ENCODE measurements at places on chromosomes 3 and 15.

DNA sequence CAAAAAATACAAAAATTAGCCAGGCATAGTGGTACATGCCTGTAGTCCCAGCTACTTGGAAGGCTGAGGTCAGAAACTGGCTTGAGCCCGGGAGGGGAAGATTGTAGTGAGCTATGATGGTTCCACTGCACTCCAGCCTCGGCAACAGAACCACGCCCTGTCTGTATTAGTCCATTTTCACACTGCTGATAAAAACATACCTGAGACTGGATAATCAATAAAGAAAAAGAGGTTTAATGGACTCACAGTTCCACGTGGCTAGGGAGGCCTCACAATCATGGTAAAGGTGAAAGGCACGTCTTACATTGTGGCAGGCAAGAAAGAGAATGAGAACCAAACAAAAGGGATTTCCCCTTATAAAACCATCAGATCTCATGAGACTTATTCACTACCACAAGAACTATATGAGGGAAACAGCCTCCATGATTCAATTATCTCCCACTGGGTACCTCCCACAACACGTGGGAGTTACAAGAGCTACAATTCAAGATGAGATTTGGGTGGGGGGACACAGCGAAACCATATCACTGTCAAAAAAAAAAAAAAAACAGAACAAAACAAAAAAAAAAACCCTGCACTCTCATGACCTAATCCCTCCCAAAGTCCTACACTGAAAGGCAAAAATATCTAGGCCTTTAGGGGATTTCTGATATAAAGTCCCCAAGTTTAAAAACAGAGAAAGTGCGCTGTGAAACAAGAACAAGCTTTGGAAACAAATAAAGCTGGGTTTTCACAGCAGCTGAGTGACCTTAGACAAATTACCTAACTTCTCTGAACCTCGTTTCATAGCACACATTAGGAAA lies 224.7 kb downstream of the IGSF11 start:
- no peak for DNase-seq

- no peak for DNase-seq
Observed at GRCh38 chr3:33139996-33140395, 26.2 kb downstream of the CRTAP start.

DNA sequence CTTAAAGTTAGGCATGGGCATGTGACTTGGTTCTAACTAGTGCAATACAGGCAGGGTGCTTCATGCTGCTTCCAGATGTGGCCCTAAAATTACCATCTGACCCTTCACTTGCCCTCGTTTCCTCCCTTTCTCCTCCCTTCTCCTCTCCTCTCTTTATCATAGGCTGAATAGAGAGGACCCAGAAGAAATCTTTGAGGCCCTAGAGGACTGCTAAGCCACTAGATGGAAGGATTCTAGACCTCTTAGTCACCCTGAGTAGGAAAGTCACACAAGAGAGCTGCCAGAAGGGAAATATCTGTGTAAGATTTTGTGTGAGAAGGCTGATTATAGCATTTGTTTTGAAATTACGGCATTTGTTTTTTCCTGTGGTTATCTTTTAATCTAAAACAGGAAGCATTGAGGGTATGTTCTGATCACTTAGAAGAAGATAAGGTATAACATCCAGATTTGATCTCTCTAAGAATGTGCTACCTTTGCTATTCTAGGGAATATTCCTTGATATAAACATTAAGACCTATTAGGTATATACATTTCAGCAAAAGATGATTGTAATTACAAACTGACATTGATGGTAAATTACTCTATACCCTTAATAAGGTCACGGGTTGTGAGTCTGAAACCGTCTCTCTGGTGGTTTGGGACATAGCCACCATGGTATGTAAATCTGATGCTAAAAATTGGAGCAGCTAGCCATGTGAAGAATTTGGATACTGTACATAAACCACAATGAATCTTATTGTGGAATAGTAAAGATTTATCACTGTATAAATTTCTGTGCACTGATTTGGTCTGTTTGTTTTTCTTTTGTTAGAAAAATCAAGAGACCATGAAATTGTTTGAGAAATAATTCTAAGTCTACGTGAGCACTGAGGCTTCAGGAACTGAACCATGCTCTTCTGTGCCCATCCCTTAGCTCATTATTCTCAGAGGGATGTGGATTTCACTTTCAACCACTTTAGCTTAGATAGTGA lies 84.1 kb downstream of the TP63 start:
- DNase-seq = no peak

GRCh38 chr3:166917437-166917836 lies 462.7 kb downstream of the ZBBX start:
- DNase-seq = no peak

- no peak for DNase-seq
Observed at GRCh38 chr15:83871808-83872559, 218.1 kb downstream of the ADAMTSL3 start.

Data from aorta (tissue), 5 donors.